ENCODE measurements at places on chromosomes 12 and 14.
A peak's percentile ranks its signal among the peaks of the same experiment; 100 is the strongest.

- no peak for DNase-seq
Measured at GRCh38 chr12:50647479-50647878, 116.4 kb upstream of the ATF1 start.

GRCh38 chr14:103260629-103261124 is 73.4 kb upstream of the EIF5 start:
- no peak for DNase-seq

- peak; percentile 96 for DNase-seq
Measured at GRCh38 chr12:49336645-49337584, at the start of gene C1QL4. TSS of gene C1QL4 (minus strand) at chr12:49337188. CDS start at chr12:49336477, 711 bp downstream.

DNA sequence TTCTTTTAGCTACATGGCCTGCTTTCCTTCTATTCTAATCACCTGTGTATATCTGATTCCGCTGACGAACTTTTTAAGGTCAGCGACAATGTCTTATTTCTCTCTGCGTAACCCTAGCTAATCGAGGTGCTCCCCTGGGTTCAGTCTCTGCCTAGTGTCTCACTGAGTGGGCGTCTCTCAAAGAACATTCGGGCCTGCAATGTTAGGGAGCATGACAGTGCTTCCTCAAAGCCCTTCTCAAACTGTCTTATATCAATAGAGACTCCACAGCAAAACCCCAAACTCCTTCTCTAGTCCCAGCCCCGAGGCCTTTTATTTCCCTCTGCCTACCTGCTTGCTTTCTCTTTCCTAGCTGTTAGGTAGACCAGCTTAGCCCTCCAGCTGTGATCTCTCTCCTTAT is 13.7 kb upstream of the RPS6KL1 start:
- DNase-seq: no peak

DNA sequence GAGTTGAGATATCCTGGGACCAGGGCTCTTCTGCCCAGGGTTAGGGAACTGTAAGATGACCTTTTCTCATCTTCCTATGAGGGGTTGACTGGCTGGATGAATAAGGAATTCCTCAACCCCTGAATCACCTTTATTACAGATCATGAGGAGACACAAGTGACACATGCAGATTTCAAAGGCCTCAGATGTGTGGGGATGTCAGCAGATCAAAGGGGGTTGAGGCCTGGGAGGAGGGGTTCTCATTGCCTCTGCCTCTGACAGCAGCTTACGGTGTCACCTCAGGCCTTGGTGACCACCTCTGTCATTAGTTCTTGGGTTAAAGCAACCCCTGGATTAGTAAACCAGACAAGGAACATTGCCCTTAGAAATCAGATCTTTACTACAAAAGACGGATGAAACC is 2.1 kb upstream of the KRT72 start:
- DNase-seq: peak; percentile 46

GRCh38 chr14:20782280-20782890 is 1.3 kb downstream of the RNASE6 start:
- DNase-seq: no peak

GRCh38 chr12:70732287-70732686 is 95.1 kb upstream of the PTPRB start:
- DNase-seq: no peak

- no peak for DNase-seq
Measured at GRCh38 chr12:126998747-126999285, 1268.2 kb upstream of the TMEM132C start.

- DNase-seq: no peak
Measured at GRCh38 chr14:57909626-57910025, 43.7 kb upstream of the SLC35F4 start.

DNA sequence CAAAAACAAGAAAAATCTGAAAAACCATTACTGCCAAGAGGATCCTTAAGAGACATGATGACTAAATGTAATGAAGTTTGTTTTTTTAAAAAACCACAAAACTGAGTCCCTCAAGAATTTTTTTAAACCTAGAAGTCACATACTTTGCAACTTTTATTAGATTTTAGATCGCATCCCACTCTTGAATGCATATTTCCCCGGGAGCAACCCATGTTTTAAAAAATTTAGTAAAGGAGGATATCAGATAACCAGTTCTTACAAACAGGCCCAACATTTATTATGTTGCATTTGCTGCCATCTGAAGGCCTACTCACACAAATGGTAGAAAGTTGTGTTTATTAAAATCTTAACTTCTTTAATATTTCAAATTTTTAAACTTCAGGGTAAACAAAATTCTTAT is 44.3 kb upstream of the CCT2 start:
- no peak for DNase-seq

DNA sequence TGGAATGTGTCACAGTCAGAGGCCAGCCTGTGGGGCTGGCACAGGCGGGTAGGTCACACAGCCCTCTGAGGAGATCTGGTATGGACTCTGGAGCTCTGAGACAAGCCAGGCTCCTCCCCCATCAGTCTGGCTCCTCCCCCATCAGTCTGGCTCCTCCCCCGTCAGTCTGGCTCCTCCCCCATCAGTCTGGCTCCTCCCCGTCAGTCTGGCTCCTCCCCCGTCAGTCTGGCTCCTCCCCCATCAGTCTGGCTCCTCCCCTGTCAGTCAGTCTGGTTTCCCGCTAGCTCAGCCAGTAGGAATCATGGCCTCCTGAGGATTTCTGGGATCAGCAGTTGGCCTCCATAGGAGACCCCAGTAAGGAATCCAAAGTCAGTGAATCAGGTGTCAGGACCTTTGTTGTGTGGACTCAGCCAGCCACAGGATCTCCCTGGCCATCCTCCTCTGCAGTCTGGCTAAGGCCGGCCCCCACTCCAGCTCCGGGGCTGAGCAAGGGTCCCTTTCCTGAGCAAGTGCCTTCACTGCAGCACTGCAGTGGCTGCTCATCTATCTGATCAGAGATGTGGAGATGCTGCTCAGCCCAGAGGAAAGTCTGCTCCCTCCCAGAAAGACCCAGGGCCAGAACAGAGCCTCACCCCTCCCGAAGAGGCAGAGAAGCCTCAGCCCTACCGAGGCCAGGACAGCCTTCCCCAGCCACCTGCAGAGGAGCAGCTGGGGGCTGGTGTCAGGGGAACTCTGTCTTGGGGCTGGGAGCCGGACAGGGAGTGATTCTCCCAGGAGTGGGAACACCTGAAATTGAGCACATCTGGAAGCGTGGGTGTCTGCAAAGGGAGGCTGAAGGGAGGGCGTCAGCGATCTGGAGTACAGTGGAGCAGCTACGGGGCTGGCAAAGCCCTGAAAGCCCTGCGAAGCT is 35.7 kb downstream of the IQSEC3 start:
- peak; percentile 61 for DNase-seq

DNA sequence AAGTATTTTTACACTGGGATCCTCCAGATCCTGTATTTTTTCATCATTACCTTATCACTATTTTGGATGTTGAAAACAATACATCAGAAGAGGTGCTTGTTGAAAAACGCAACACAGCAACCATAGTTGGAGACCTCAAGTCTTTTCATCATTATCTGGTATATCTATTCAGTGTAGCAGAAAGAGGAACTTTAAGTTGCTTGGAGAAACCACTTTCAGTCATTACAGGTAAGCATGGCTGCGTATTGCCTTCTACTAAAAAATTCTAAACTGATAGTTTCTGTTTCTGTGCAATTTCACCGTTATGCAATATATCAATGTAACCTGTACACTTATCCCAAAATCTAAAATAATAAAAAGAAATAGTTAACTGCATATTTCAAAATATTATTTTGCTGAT is 32.2 kb upstream of the PTPRQ start:
- no peak for DNase-seq

GRCh38 chr12:102215992-102216691 is 18.5 kb upstream of the PMCH start:
- no peak for DNase-seq

DNA sequence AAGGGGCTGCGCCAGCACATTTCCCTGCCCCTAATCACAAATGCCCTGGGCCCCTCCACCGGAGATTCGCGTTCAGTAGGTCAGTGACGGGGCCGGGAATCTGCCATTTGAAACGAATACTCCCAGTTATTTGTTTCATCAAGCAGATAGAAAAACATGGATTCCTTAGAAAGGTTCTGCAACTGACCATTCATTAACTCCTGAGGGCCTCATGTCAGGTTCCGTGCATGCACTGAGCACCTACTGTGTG is 25.6 kb upstream of the UBC start:
- no peak for DNase-seq

GRCh38 chr12:101581190-101581589 is 13.6 kb upstream of the MYBPC1 start:
- no peak for DNase-seq

DNA sequence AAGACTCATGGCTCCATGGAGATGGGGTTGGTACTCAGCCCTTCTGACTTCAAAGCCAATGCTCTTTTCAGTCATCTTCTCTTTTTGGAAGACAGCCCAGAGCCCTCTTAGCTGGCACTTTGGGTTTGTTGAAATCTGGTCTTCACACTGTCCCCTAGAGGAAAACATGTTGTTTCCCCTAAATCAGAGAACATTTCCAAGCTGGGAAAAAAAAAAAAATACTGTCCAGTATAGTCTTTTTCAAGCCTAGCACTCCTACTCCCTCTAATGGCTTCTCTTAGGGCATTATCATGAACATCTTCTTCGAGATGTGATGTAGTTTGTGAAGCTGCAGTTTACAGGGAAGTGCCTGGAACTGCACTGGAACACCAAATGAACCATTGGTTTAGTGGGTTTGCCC is 3.0 kb upstream of the ZC3H14 start:
- no peak for DNase-seq

GRCh38 chr12:29238822-29239291 is 89.8 kb downstream of the FAR2 start:
- no peak for DNase-seq

DNA sequence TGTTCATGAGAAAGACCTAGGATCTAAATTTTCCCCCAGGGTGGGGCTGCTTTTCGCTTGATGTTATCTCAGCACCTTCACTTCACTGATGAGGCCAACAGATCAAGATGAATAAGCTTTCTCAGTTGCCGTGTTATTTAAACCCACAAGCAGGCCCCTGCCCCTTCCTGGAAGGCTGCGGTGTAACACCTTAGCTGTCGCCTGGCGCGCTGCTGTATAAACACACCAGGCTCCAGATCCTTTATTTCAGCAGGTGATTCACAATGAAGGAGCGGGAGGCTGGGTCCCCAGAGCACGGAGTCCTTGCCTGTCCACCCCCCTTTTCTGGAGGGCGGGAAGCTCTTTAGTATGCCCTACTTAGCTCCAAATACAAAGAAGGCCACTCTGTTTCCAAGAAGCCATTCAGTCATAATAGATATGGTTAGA is 515.4 kb downstream of the FUT8 start:
- peak; percentile 86 for DNase-seq

GRCh38 chr12:82996168-82996812 is 309.6 kb downstream of the TMTC2 start:
- no peak for DNase-seq

DNA sequence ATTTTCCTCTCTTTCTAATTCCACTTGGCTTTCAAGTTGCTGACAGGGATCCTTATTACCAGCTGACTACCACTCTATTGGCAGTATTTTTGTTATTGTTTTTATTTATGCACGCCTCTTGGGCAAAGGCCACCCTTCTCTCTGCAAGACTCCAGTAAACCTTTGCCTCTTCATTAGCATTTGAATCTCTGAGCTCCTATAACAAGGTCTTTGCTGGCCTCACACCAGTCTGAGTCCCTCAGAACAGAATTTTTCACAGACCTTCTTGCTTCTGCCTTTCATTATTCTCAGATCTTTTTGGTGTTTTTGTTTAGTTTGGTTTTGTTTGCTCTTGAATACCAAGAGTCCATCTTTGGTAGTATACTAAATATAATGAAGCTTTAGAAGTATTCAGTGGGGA is 145.9 kb downstream of the PDZRN4 start:
- DNase-seq: no peak

DNA sequence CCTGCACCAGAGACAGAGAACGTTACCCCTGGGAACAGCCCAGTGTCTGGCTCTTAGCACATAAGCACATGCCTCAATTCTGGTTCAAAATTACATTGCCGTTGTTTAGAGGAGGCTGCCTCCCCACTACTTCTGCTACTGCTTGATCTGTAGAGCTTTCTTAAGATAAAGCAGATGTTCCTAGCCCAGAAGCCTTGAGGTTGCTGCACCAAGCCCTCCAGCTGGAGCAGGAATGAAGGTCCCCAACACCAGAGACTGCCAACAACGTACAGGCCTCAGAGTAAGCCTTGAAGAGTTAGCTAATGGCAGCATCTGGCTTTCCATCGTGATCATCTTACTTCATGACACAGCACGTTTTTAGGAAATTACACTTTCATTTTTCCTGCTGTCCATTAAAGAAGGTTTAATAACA is 34.7 kb upstream of the AMIGO2 start:
- DNase-seq: no peak

DNA sequence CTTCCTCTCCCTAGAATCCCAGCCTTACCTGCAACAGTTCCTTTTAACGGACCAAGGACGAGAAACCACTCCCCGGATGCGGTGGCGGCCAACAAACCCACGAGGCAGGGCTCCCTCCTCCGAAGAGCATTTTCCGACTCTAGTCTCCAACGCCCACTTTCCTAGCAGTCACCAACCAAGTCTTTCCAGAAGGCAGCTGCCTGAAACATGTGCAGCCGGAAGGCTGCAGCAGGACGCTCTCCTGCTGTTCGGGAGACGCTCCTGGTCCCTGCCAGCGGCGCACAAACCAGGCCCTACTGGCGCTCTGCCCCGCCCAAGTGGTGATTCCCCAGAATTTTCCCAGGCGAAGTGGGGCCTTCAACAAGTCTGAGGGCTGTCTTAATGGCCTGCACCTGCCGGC is 21.1 kb upstream of the ADAM20 start:
- no peak for DNase-seq

- DNase-seq: no peak
Measured at GRCh38 chr14:100629098-100629497, 41.9 kb upstream of the BEGAIN start.

DNA sequence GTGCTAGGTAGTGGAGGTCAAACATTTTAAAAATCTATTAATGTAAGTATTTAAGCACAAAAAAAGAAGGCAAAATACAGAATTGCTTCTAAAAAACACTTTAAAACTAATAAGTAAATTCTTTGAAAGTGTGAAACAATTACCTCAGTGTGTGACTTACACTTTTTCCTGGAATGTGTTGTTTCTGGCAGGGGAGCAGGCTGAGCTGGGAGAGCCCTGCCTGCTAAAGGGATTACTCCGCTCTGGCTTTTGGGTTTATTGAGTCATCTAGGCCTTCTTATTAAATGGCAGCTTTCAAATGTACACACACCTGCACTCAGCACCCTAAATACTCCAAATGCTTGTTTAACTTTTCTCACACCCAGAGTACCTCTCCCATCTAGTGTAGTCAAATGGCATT is 279.8 kb downstream of the AKAP6 start:
- no peak for DNase-seq

DNA sequence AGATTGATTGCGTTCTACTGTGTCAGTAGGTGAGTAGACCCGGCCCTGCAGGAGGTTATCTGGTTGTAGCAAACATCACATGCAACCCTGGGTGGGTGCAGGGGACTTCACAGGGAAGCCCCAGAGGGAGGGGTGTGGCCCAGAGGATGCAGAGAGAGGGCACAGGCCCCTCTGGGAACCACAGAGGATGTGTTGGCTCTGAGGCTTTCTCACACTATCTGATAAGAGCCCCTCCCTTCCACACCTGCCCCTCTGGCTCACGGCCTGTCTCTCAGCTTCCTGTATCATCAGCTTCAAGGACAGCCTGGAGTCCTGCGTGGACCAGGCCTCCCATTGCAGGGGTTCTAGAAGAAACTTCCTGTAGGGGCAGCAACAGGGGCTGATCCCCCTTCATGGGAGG is 101.9 kb downstream of the RIN3 start:
- DNase-seq: peak; percentile 74

- no peak for DNase-seq
Measured at GRCh38 chr14:25121337-25122129, 71.6 kb upstream of the STXBP6 start.

- DNase-seq: no peak
Measured at GRCh38 chr12:24081092-24081529, 131.6 kb upstream of the SOX5 start.
